ENCODE measurements at places on chromosomes 3 and 15.

GRCh38 chr3:134404366-134404885 lies 30.2 kb upstream of the AMOTL2 start:
- no peak for DNase-seq

GRCh38 chr3:15924914-15925313 lies 127.1 kb upstream of the ANKRD28 start:
- DNase-seq, result no peak

DNA sequence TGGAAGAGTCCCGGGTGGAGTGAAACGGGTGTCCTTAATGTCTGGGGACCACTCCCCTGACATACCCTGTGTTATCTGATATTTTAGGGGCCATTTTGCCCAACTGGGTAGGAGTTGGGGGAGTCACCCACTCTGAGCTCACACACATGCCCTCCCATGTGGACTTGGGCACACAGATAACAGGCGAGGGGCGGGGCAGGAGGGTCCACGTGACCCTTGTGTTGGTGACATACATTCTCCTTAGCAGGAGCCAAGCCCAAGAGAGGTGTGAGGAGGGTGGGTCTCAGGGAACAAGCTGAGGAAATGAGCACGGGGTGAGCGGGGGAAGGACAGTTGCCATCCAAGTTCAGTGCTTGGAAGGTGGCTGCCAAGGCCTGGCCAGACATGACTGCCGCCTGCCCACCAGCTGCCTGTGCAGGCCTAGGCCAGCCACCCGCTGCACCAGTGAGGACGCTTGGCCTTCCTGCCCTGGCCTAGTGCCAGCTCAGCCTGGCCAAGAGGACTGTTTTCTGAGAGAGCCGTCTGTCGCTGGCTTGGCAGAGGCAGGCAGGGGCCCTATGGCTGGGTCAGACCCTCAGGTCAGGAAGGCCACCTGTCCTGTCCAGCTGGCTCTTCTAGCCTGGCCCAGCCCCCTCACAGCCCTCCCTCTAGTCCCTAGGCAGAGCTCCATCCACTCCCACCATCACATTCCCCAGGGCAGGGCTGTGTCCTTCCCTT lies 31.3 kb upstream of the TMEM115 start:
- DNase-seq, result no peak

DNA sequence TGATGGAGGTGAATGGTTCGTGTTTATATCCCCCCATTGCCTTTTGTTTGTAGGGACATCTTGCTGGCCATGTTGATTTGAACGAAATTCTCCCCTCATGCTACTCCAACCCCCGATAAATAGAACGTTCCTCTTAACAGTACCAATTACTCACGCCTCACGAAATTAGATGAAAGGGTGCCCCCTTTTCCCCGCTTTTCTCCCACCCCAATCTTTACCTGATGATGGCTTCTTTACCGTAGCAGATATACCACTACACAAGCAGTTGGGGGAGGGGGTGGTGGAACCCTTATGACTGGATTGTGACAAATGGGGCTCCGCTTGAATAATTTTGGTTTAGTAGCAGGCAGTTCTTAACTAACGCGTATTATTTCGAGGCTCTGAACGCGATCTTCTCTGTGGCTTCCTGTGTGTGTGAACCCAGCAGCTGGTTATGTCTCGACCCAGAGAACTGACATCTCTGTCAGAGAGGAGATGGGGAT lies 1.1 kb downstream of the PIAS1 start:
- DNase-seq, result peak; percentile 8

DNA sequence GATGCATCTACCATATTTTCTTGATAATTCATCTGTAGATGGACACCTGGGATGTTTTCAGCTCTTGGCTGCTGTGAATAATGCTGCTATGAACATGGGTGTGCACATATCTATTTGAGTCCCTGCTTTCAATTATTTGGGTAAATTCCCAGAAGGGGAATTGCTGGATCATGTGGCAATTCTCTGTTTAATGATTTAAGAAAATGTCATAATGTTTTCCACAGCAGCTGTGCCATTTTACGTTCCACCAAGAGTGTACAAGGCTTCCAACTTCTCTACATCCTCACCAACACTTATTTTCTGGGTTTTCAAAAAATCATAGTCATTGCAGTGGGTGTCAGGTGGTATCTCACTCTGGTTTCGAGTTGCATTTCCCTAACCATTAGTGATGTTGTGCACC lies 64.4 kb downstream of the NSMCE3 start:
- no peak for DNase-seq

GRCh38 chr3:30344288-30344687 lies 262.1 kb upstream of the TGFBR2 start:
- DNase-seq, result no peak

GRCh38 chr15:63565536-63566186 lies 31.5 kb upstream of the FBXL22 start:
- no peak for DNase-seq

DNA sequence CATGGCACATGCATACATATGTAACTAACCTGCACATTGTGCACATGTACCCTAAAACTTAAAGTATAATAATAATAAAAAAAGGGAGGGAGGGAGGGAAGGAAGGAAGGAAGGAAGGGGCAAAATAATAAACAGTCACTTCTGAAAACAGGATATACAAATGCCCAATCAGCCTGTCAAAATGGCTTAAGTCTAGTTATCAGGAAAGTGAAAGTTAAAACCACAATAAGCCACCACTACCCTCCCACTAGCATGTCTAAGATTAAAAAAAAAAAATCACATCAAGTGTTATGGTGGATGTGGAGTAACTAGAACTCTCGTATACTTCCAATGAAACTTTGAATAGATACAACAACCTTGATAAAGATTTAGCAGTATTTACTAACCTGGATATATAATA lies 145.6 kb upstream of the GMNC start:
- DNase-seq, result no peak

DNA sequence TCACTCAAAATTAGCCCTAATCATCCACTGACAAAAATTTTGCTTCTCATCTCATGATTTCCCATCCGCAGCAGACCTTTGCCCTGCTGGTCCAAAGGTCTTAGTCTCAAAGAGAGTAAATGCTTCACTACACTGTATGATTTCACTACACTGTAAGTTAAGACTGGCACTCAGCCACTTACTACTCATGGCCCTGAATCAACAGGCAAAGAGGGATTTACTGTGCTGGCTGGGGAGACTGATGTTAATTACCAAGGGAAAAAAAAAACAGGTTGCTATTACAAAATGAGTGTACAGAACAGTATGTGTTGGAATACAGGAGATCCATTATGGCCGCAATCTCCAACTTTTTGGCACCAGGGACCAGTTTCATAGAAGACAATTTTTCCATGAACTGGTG lies 214.8 kb downstream of the ZMAT3 start:
- no peak for DNase-seq

GRCh38 chr15:59160880-59161593 lies 45.6 kb upstream of the LDHAL6B start:
- no peak for DNase-seq

DNA sequence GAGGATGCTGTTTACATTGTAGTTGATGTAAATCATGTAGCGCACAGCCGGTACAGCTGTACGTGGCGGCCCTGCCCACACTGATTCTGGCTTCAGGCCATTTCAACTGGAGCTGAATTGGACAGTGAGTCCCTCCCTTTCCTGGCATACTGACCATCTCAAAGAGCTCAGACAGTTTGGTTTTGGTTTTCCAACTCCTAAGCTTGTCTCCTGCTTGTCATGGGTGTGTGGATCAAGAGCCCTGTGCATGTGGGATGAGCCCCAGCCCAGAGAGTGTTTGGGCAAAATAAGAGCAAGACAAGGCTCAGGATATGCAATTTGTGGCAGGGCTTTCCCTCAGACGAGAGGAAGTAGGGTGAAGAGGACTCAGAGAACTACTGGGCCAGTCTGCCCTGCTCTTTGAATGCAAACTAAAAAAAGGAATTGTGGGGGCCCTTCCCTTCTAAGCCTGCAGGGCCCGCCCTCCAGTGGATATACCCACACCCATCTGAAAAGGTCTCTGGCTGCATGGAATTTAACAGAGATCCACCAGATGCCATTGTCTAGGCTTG lies 13.3 kb downstream of the ITGA11 start:
- DNase-seq, result no peak

GRCh38 chr3:146217324-146217723 lies 33.6 kb downstream of the PLSCR4 start:
- DNase-seq, result no peak

DNA sequence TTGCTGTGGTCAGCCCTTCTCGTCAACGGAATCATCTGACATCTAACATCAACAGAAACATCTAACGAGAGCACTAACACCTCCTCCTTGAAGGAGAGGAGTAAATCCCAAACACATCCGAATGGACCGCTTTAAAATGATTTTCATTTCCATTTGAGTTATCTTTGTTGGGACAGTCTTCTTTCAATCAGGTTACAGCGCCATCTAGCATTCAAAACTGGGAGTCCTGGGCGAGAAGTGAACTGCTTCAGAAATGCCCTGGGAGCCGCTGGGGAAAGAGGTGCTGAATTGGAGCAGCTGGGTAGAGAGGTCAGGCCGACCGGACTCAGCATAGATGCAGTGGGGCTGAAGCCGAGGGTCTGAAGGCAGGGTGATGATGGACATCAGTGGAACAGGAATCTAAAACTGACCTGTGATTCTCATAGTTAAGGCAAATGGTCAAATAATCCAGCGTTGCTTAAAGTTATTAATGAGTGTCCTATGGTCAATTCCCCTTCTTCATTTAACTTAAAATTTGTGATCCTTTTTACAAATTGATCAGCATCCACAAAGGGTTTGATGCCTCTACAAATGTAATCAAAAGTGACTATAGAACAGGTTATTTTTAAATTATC lies 170.0 kb upstream of the NDN start:
- DNase-seq, result no peak

DNA sequence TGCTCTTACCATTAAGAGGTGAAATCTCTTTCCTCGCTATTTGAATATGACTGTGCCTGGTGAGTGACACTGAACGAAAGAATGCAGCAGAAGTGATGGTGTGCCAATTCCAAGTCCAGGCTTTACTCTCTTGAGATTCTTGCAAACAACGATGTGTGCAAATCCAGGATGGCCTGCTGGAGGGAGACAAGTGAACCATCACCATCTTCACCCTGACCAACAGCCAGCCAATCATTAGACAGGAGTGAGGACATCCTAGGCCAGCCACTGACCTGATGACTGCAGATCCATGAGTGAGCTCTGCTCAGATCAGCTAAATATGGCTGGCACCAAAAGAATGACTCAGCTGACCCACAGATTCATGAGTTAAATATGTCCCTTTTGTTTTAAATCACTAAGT lies 878.0 kb downstream of the PDCD6IP start:
- no peak for DNase-seq

GRCh38 chr3:142902356-142902755 lies 13.5 kb upstream of the PCOLCE2 start:
- no peak for DNase-seq

DNA sequence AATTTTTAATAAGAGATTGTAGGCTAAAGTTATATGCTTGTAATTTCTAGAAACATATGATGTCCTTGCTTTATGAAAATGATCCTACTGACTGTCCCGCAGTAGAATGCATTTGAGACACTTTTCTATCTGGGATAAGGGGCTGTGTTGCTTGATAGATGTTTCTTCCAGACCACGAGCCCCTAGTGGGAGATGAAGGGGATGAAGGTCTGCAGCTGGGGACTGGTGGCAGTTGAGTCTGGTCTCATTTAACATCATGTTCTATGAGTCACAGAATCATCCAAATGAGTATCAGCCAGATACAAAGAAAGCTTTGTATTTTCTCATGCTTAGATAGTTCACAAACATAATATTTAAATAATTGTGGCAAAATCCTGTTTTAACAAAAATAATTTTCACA lies 84.3 kb upstream of the PRTG start:
- DNase-seq, result no peak

DNA sequence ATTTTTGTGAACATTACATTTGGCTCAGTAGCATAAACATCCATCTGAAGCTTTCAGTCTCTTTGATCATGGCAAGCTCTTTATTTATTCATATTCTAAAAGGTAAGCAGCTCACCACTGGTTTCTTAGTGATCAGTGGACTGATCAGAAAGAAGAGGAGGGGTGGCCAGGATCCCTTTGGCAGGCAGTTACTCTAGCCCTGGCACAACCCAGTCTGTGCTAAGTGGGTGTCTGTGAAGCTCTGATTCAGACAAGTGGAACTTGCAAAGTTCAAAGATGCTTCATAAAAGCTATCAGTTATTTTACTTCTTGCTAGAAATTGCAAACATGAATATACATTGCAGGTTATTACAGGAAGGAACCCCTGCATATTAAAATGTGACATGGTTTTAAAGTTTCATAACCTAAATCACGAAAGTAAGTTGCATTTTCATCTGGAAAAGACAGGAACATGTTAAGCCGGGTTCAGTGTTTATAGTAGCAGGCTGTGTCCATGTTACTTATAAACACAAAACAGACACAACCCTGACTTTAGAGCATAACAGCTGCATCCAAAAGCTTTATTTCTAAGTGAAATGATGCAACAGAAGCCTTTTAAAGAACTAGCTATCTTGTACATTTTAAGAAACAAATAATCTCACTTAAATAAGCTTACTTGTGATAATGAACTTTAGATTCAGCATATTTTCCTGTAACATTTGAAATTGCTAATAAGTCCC lies 785.3 kb downstream of the MCTP2 start:
- no peak for DNase-seq

- no peak for DNase-seq
Observed at GRCh38 chr3:46768061-46768460, 50.4 kb upstream of the PRSS50 start.

GRCh38 chr3:43753741-43754715 lies 63.3 kb downstream of the ABHD5 start:
- no peak for DNase-seq

GRCh38 chr3:37183375-37183831 lies 9.0 kb upstream of the LRRFIP2 start:
- no peak for DNase-seq

DNA sequence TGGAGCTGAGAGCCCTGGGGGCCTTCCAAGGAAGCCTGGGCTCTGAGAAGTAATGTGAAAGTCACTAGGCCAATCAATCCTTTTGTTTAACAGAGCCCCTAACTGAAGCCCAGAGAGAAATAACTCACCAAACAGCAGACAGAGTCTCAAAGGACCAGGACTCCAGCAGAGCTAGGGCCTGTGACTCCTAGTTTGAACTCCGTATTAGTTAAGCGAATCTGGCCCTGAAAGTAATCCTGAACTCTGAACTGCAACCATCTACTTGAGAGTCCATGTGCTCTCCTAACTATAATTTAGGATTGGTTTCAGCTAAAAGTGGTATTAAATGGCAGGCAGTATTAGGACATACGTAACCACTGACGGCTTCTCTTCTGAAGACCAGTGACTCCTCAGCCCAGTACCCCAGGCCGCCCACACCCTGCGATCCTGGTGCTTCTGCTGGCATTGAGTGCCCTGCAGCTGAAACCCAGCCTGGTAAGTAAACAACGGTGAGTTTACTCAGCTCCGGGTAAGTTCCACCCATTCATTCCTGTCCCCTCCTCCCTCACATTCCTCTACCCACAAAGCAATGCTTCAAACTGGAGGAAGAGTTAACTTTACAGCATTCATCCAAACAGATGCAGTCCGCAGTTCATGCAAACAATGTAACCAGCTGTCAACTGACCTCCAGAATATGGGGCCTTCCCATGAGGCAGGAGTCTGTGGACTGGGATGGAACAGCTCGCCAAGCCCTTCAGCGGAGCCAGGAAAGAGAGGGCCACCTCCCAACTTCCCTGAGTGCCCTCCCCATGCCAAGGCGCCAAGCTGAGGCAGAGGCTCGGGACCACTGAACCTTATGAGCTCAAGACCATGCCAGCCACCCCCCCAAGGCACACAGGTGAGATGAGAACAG lies 7.3 kb downstream of the MYO5C start:
- no peak for DNase-seq

Measured in stimulated activated CD4-positive, alpha-beta T cell treated with anti-CD3 and anti-CD28 coated beads, TNF-alpha, amount 100 ng/mL, for 1 hour (primary cell).